ENCODE measurements at places on chromosomes 2 and 18. TPM values are rescaled to one million over a fixed set of nuclear protein-coding genes. Genes with fewer than 3 reads are reported as not detected.

The DSC3 gene
- total RNA-seq: 0.10 TPM

The HAAO gene
- total RNA-seq: 0.78 TPM

DNA sequence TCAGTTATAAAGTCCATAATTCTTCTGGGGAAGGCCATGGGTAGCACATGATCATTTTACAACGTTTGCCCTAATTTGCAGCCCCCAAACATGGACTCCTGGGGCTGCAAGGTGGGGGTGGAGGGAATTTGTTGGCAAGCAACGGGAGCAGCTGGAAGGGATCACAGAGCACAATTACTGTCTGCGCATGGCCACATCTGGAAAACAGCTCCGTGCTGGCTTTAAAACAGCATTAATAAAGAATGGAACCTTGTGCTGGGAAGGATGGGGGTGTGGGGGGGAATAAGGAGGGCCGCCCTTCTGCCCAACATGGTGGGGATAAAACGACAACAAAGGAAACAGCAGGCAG, 60.9 kb upstream of the SLC14A2 start:
- no peak for DNase-seq

DNA sequence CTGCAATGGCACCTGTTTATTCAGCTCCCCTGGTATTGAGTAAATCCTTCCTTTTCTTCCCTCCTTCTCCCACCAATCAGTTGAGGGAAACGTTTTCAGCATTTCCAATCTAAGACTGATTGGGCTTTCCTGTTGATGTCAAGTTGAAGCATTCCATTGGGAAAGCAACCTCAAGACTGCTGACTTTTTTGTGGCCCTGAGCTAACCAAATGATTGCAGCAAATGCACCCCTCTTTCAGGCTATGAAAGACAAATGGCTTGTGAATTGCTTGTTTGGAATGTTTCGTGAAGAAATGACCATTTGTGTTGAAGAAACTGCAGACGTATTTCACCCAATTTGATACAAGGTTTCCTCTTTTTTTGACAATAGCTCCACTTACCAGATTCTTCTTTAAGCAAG, 303.5 kb downstream of the EPHA4 start:
- no peak for DNase-seq

DNA sequence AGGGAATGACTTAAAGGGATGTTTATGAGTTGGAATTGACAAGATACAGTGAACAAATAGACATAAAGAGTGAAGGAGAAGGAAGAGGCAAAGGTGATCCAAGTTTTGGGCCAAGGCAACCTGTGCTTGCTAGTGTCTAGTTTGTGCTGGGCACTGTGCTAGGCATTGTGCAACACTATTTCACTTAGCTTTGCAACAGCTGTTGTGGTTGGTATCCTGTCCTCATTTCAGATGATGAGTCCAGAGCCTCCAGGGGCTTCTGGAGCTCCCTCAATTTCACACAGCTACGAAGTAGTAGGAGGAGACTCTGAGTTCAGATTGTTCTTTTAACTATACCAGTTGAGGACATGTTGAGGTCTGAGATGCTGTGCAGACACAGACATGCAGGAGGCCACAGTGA, 18.1 kb upstream of the LOXHD1 start:
- no peak for DNase-seq

DNA sequence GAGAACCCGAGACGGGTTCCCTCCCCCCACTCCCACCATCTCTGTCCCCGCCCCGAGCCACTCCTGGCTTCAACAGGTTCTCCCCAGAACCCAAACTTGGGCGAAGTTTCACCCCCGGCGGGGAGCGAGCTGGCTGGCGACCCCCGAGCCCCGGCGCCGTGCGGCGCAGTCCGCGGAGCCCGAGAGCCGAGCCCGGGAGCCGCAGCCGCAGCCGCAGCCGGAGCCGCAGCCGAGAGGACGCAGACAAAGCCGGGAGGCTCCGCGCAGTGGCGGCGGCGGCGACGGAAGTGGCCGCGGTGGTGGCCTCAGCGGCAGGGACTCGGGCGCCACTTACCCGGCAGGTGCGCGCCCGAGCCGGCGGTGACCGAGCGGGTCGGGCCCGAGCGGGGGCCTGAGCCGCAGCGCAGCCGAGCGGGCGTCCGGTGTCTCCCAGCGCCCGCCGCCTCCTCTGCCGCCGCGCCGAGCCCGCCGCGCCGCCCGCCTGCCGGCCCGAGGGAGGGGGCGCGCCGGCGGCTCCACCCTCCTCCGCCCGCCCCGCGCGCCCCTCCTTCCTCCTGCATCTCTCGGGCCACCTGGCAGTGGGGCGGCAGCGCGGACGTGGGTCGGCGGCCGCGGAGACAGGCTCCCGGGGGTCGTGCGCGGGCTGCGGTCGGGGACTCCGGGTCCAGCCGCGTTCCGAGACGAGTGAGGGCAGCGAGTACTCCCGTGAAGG, at the start of gene ECEL1:
Gene ECEL1 (minus strand): TSS at position 450 of the 712 bp plus-strand sequence. CDS start 1,181 bp downstream, outside the sequence.
- DNase-seq: no peak

GRCh38 chr2:75790121-75790813, 79.6 kb upstream of the GCFC2 start:
- DNase-seq: no peak

Data from psoas muscle (tissue), 8 donors.